ENCODE measurements at places on chromosomes 7 and 10. TPM values are rescaled to one million over a fixed set of nuclear protein-coding genes. Genes with fewer than 3 reads are reported as not detected.

Gene POR
- 45.6 TPM for total RNA-seq

- no peak for DNase-seq
Measured at GRCh38 chr10:34758447-34758996, 56.6 kb downstream of the PARD3 start.

Gene PNLIPRP3
- 5.8 TPM for total RNA-seq

DNA sequence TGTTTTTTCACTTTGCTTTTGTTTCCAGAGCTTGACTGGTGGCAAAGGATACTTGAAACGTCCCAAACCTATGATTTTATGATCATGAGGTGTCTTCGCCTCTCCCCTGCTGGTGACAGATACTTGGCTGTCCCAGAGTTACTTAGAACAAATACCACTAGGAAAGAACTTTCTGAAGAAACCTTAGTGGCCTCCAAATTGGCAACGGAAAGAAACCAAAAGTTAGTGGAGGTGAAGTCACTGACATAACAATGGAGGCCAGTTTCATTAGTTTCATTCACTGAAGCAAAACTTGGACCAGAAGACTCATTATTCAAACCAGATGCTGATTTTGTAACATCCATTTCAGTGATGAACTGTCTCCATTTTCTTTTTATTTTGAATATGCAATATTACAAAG, 68.6 kb downstream of the JAZF1 start:
- peak; percentile 76 for DNase-seq

DNA sequence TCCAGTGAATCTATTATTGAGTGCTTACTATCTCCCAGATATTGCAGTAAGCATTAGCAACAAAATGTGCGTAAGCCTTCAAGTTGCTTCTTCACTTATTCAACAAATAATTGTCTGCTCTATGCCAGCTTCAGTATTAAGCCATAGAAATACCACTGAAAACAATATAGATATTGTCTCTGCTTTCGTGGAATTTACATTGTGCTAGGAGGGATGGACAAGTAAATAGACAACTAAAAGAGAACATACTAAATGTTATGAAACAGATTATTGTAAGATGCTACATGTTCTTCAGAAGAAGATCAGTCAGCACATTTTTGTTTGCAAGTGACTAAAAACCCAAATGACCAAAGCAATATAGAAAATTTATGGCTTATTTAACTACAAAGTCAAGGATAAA, 27.3 kb downstream of the CFAP69 start:
- no peak for DNase-seq

Gene STAG3
- total RNA-seq, result 0.89 TPM

- peak; percentile 34 for DNase-seq
Measured at GRCh38 chr10:32190890-32191491, 134.8 kb upstream of the KIF5B start.

- DNase-seq, result no peak
Measured at GRCh38 chr7:2947058-2947780, 96.4 kb downstream of the CARD11 start.

All from skin of body (tissue), 3 donors.